ENCODE measurements at places on chromosomes 5 and 9.

DNA sequence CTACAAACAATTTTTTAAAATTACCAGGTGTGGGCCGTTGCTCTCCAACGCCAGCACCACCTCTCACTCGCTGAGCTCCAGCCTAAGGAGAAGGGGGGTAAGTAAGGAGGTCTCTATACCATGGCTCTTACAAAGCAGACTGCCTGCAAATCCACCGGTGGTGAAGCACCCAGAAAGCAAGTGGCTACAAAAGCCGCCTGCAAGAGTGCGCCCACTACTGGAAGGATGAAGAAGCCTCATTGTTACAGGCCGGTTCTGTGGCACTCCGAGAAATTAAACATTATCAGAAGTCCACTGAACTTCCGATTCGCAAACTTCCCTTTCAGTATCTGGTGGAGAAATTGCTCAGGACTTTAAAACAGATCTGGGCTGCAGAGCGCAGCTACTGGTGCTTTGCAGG lies 46.0 kb downstream of the CDO1 start:
- peak; percentile 53 for DNase-seq

DNA sequence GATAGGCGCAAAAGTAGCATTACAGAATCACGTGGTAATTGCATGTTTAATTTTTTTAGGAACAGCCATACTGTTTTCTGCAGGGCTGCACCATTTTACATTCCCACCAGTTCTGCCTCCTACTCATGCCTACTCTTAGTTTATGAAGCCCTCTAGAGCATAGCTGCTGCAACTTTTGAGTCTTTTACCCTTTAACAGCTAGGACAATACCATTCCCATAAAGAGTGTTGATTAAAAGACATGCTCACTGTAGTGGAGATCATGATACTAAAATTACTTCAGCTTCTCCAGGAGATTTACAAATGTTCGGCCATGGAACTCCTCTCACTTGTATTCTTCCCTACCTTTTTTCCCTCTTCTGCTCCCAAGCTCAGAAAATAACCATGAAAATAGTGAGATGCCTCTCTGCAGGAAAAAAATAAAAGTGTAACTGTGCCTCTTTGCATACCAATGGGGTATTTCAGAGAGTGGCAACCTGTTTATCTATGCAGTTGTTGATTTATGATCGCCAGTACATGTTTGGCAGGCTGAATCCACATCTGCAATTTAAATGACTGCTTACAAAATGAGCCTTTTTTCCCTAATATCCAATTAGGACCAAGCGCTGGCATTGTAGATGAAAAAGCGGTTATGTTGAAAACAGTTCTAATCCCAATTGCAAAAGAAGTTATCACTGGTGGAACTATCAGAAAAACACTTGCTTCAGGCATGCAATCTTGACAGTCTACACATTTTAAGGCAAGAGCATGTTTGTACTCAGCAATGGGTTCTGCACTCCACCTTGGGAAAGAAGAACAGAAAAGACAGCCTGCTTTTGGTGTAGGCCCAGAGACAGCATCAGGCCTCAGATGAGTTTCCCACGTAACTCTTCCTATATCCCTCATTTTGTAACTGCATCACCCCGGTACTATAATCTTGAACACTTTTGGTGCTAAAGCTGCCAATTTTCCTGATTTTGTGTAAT lies 131.1 kb downstream of the ADAMTSL1 start:
- DNase-seq = no peak

GRCh38 chr5:81068063-81068462 lies 107.9 kb downstream of the RASGRF2 start:
- DNase-seq = no peak

DNA sequence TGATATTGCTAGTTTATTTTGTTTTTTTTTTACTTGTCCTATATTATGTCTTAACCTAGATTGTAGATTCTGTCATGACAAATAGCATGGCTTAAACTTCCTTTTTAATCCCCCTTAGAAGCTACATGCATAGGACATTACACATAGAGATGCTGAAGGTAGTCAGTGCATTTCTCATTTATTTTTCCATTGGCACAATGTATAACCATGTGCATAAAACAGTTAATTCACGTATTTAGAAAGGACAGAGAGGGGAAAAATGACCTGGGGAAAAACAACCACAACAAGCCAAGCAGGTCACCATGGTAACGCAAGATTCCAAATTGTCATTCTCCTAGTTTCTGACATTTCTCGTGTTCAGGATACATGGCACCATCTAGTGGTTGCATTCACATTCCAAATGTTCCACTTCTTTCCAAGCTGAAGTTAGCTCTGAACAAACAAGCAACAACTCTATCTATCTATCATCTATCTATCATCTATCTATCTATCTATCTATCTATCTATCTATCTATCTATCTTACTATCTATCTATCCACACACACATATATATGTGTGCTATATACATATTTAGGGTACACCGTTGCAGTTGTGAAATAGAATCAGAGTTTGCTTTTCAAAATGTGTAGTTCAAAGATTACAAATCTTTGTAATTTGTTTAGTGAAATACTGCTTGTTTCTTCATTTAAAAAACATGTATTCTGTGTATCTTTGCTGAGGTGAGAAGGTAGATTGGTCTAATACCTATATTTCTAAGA lies 487.2 kb upstream of the ST8SIA4 start:
- peak; percentile 59 for DNase-seq

DNA sequence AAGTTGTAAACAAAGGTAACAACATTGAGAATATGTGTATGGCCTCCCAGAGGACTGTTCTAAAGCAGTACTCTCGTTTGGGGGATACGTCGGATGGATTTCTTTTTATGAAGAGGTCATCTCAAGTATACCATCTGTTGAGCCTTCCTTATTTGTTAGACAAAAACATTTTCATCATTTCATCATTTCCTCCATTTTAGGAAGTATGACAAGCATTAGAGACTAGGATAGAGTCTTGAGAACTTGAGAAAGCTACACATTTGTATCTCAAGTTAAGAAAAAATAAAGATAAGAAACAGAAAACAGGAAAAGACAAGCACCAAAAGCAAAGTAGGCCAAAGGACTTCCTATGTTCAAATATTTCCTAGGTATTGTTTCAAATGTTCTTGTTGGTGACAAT lies 307.0 kb downstream of the EFNA5 start:
- DNase-seq = no peak

DNA sequence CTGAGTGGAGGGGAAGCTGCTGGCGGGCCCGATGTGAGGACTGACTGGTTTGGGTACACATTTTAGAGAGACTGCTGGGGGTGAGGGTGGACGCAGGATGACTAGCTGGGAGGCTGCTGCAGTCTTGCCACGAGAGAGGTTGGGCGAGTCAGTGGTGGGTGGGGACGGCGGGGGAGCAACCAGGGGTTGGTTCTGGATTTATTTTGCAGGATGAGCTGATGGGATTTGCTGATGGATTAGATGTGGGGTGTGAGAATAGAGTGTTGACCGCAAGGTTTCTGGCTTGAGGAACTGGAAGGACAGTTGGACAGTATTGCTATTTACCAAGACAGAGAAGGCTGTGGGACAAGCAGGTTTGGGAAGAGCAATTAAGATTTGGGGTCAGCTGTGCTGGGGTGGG lies 5.8 kb upstream of the NDST1 start:
- DNase-seq = no peak

DNA sequence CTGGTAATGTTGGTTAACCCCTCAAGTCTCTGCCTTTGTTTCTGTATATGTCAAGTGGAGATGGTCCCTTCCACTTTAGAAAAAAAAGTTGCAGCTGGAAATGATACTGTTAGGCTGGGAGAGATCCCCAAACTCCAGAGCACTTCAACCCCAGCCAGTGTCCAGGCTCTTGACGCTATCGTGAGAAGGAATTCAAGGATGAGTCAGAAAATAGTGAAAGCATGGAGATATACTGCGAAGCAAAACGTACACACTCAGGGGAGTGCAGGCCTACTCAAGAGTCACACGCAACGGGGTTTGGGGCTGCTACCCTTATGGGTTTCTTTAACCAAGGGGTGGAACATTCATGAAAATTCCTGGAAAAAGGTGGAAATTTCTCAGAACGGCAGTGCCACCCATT lies 24.9 kb downstream of the KCNV2 start:
- no peak for DNase-seq

DNA sequence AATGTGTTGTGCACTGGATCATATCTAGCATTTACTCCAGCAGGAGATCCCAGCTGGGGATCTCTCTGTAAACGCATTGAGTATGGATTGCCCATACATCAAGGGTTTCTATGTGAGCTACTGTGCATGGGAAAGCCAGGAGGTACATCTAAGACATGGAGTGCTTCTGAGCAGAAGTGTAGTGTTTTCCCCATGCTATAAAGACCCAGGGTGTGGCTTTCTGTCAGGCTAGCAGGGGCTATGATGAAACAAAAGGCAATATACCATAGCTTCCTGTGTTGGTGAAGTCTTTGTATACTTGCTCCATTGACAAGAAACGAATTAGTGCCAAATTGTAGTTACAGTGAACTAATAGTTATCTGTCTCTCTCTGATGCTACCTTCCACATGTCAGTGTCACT lies 329.3 kb upstream of the TLE4 start:
- DNase-seq = no peak

GRCh38 chr5:157024208-157024959 lies 34.5 kb downstream of the HAVCR1 start:
- DNase-seq = no peak

- DNase-seq = no peak
These were observed 73.8 kb upstream of the SLC1A1 start for GRCh38 chr9:4416467-4416866.

DNA sequence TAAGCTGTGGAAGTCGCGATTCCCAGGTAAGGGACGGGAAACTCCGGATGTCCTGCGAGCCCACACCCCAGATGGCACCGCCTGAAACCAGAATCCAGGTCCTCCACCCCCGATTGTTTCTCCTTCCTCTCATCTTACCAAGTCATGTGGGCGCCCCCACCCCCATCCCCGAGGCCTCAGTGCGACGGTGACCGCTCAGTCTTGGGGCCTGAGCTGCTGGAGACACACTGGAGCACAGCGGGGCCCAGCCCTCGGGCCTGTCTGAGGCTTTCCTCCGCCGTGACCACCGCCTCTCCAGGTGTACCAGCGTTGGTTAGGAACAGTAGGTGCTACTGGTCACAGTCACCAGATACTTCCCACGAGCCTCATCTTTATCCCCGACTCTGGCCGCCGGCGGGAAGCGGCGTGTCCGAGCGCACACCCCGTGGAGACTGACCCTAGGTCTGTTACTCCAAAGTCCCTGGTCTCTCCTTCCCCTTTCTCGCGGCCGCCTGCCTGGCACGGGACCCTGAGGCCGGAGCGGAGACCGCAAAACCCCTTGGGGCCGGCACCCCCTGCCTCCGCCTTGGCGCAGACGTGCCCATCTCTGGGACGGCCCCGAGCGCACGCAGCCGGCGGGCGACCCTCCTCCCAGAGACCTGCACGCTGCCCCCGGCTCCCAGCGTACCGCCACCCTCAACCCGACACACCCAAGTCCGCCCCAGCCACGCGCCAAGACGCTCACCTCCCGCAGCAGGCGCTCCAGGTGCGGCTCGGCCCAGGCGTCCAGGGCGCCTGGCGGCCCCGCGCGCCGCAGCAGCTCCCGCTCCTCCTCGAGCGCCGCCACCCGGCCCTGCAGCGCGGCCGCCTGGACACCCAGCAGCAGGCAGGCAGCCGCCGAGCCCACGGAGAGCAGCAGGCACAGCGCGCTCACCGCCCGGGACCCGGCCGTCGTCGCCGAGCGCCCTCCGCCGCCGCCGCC lies 733 bp downstream of the COL23A1 start:
- peak; percentile 79 for DNase-seq

DNA sequence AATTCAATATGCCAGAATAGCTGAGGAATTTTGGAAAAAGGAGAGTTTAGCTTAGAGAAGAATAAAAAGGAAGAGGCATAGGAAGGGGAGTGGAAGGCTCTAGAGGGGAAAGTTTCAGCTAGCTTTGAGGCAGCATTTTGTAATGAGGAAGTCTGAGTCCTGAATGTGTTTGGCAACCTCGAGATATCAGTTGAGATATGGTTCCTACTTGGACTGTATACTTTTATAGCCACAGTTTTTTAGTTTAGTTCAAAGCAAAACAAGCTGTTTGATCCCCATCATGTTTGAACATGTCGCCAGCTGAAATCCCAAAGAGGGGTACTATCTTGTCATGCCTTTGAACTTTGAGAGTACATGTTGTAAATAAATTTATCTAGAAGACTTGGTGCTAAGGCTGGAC lies 559.0 kb upstream of the FTMT start:
- DNase-seq = no peak

GRCh38 chr9:23766613-23767012 lies 59.4 kb downstream of the ELAVL2 start:
- no peak for DNase-seq

DNA sequence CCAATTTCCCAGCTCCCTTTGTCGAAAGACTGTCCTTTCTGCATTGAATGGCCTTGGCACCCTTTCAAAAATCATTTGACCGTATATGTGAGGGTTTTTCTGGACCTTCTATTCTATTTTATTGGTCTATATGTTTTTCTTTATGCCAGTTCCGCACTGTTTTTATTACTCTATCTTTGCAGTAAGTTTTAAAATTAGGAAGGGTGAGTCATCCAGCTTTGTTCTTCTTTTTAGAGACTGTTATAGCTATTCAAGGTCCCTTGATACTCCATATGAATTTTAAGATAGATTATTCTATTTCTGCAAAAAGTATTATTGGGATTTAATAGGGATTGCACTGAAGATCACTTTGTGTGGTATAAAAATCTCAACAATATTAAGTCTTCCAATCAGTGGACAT lies 44.2 kb upstream of the STARD4 start:
- DNase-seq = no peak

GRCh38 chr5:111231119-111231518 lies 6.9 kb downstream of the CAMK4 start:
- DNase-seq = no peak

- DNase-seq = peak; percentile 64
These were observed 13.3 kb upstream of the UBE2QL1 start for GRCh38 chr5:6435356-6435755.

- no peak for DNase-seq
These were observed 276.2 kb upstream of the POU5F2 start for GRCh38 chr5:94017579-94017978.

GRCh38 chr9:23842565-23843129 lies 16.6 kb upstream of the ELAVL2 start:
- no peak for DNase-seq

DNA sequence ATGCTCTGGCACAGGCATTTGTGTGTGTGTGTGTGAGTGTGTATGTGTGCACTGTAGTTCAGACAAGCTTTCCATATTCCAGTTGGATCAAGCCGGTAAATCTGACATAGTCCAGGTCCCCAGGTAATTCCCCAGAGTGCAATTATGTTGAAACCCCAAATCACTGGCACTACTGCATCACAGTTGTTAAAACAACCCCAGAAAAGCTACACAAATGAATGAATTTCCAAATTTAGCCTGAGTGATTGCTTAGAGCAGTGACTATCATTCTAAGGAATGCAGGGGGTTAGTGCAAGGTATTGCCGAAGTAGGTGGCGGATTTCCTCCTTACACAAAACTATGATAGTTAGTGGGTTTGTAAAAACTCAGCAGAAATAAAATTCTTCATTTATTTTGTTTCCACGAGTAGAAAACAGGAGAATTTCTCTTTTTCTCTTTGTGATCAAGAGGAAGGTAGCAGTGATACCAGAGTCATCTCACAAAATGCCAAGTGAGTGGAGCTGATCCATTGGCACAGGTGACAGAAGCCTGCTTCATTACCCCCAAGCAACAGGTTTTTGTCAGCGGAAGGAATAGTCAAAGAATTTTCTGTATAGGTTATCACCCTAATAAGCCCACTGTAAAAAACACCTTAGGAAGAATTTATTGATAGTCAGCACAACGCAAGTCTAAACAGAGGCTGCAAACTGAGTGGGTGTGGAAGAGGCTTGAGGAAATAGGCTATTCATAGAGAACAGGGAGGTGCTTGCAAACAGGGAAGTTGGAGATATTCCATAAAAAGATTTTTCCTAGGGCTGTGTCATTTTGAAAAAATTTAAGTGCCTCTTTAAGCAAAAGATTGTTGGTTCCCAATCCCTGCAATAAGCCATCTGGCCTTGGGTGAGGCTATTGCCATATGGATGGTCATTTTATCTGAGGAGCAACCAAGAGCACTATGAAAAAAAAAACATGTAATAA lies 385.1 kb downstream of the CHSY3 start:
- no peak for DNase-seq

Data from iPS-NIHi11 (cell line).